Natural killer cell (primary cell): ENCODE measurements at places on chromosomes 1 and 21.

- DNase-seq = no peak
- H3K27ac ChIP-seq = no peak overlapping the region
- H3K36me3 ChIP-seq = no peaks in the 10 kb centered on the region
- no peaks in the 10 kb centered on the region for H3K27me3 ChIP-seq
- H3K4me3 ChIP-seq = no peak overlapping the region
Measured at GRCh38 chr1:200304171-200304570, 105.7 kb downstream of the ZNF281 start.

- peaks cover 23% of the 10 kb centered on the region for H3K4me1 ChIP-seq
- no peak overlapping the region for H3K4me3 ChIP-seq
- no peaks in the 10 kb centered on the region for H3K27me3 ChIP-seq
- no peak overlapping the region for H3K27ac ChIP-seq
Measured at GRCh38 chr1:51240084-51240483, 4.0 kb downstream of the RNF11 start.

DNA sequence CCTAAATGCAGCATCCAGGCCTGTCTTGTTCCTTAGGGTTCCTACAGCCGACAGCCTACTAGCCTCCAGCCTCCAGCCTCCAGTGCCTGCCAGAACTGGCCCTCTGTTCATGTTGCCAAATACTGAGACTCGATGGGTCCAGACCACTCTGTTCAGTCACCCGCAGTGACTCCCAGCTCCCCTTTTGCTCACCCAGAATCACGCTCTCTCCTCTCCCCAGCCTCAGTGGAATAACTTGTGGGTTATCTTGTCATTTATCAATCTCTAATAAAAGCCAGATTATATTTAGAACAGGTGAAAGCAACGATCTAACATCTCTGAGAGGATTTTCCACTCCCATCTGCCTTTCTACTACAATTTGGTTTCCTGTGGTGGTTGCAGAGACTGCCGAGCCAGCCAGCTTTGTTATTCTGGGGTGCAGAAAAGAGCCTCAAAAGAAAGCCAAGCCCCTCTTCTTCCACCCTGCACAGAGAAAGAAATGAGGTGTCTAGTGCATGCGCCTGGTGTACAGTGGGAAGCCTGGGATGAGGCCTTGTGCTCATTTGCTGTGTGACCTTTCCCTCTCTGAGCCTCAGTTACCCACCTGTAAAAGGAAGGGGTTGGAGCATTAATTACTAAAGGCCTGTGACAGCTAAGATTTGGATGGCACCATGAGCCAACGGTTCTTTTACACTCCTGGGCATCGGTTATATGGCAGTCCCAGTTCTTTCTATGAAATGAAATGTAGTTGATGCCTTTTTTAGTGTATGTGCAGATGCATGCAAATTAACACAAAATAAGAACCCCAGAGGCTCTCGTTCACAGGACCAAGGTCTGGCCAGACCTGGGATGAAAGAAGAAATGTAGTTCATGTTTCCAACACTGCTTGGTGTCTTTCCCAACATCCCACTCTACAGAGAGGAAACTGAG is 42.9 kb upstream of the ID3 start:
- peaks cover 47% of the 10 kb centered on the region for H3K4me1 ChIP-seq
- DNase-seq = peak; percentile 59
- H3K36me3 ChIP-seq = no peaks in the 10 kb centered on the region
- no peaks in the 10 kb centered on the region for H3K27me3 ChIP-seq
- H3K27ac ChIP-seq = no peak overlapping the region

GRCh38 chr1:155024315-155024714 is 9.3 kb downstream of the DCST2 start:
- H3K4me1 ChIP-seq = no peaks in the 10 kb centered on the region
- no peak overlapping the region for H3K27ac ChIP-seq
- no peak overlapping the region for H3K4me3 ChIP-seq
- DNase-seq = no peak

- H3K27me3 ChIP-seq = no peaks in the 10 kb centered on the region
- no peaks in the 10 kb centered on the region for H3K36me3 ChIP-seq
- DNase-seq = no peak
- no peak overlapping the region for H3K27ac ChIP-seq
Measured at GRCh38 chr1:176779992-176780328, 317.0 kb downstream of the PAPPA2 start.

DNA sequence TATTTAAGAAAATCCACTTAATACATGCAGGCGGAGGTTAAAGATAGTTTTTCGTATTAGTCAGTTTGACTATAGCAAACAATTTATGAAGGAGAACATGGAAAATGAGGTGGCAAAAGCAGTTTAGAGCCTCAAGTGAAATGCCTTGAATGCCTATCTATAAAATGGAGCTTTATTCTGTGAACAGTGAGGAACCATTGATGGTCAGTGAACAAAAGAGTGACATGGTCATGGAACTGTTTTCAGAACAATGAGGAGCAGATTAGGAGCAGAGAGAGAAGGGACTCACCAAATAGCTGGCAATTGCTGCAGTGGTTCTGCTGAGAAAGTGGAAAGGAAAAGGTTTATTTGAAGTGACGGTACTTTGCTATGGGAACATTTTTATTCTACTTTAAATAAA is 299.8 kb downstream of the DUSP10 start:
- no peaks in the 10 kb centered on the region for H3K4me1 ChIP-seq
- H3K27ac ChIP-seq = no peak overlapping the region
- no peak overlapping the region for H3K4me3 ChIP-seq
- H3K36me3 ChIP-seq = no peaks in the 10 kb centered on the region
- DNase-seq = no peak

- no peaks in the 10 kb centered on the region for H3K4me1 ChIP-seq
- no peaks in the 10 kb centered on the region for H3K36me3 ChIP-seq
- no peaks in the 10 kb centered on the region for H3K27me3 ChIP-seq
- no peak overlapping the region for H3K4me3 ChIP-seq
Measured at GRCh38 chr1:55844322-55844721, 629.2 kb upstream of the USP24 start.

GRCh38 chr1:200265881-200266280 is 144.0 kb downstream of the ZNF281 start:
- H3K27ac ChIP-seq = no peak overlapping the region
- no peak overlapping the region for H3K4me3 ChIP-seq
- no peaks in the 10 kb centered on the region for H3K27me3 ChIP-seq
- H3K36me3 ChIP-seq = no peaks in the 10 kb centered on the region

DNA sequence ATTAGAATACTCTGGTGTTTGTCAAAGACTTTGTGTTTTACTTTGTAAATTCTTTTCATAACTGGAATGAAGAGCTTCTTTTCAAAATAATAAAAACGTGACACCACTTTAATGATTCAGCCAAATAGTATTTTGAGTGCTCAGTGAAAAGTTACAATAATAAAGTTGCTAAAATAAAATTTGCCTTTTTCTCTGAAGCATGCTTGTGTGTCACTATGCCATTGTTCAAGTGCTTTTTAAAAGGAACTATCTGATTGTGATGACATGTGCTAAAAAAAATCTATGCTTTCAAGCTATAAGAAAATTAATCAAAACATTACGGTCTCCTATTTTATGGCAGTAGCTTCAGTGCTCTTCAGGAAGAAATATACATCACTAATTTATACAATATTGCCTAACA is 1290.5 kb upstream of the B3GALT2 start:
- no peaks in the 10 kb centered on the region for H3K36me3 ChIP-seq
- no peak for DNase-seq
- H3K27ac ChIP-seq = no peak overlapping the region

DNA sequence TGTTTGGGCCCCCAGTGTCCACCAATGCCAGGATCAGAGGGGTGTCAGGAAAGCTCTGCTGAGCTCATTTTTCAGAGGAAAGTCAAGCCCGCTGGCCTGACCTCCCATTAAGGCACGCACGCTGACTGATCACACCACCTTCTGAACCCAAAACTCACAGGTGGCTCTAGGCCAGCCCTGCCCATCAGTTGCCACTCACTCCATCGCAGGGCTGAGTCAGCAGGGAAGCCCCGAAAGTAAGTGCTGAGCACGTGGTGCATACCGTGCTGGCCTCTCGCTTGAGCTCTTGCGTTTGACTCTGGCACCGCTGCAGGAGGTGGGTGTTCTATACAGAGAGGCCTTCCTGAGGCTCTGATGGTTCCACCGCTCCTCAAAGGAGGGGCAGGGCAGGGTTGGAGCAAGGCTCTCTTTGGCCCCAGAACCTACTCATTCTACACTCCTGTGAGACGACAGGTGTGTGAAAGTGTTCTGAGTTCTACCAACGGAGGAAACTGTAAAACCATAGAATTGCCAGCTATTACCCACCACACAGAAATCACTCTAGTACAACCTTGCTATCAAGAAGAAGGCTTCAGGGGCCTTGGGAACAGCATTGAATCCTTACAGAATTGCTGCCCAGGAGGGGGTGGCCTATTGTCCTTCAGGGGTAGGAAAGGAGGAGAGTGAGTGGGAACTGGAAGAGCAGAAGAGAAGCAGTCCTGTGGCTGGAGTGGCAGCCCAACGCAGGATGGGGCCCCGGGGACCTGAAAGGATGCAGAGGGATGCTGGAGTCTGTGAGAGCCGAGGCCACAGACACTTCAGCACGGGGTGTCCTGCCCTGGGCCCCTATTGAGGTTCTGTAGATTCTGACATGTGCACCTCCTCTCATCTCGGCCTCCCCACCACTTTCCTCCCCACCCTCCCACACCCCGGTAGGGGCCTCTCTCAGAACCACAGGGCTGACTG is 214.7 kb upstream of the EDN2 start:
- no peak overlapping the region for H3K4me3 ChIP-seq
- H3K27ac ChIP-seq = no peak overlapping the region
- no peaks in the 10 kb centered on the region for H3K27me3 ChIP-seq
- no peaks in the 10 kb centered on the region for H3K36me3 ChIP-seq

- no peaks in the 10 kb centered on the region for H3K27me3 ChIP-seq
- no peak overlapping the region for H3K4me3 ChIP-seq
- DNase-seq = no peak
- no peaks in the 10 kb centered on the region for H3K4me1 ChIP-seq
- H3K27ac ChIP-seq = no peak overlapping the region
Measured at GRCh38 chr1:221509575-221510355, 232.1 kb downstream of the DUSP10 start.

DNA sequence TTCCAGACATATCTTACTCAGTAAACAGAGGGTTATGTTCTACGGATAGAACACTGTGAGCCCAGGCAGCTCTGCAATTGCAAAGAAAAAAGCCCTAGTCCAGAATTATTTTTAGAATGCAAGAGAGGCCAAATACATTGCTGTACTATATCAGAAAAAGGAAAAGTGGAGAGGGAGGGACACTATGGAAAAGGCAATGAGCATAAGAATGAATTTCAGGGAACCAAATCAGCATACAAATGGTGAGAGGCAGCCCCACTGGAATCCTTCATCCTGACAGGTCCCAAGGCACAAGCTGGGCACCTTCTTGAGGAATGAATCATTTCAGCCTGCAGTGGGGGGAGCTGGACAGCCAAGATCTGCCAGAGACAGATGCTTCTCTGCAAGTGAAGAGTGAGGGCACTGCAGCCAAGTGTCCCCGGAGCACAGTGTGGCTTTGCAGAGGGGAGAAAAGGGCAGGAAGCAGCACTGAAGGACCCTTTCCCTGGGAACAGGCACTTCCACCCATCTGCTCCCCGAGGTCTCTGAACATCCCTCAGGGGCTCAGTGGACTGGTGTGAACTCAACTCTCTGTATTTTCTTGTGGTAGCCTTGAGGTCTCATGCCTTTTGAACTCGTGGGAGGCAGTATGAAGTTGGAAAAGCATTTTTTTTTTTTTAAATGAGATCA is 115.6 kb downstream of the XCL2 start:
- no peak for DNase-seq
- no peaks in the 10 kb centered on the region for H3K4me1 ChIP-seq
- H3K4me3 ChIP-seq = no peak overlapping the region

GRCh38 chr1:78387871-78388270 is 102.9 kb upstream of the PTGFR start:
- no peaks in the 10 kb centered on the region for H3K4me1 ChIP-seq
- H3K4me3 ChIP-seq = no peak overlapping the region
- no peak overlapping the region for H3K27ac ChIP-seq
- no peaks in the 10 kb centered on the region for H3K27me3 ChIP-seq
- no peaks in the 10 kb centered on the region for H3K36me3 ChIP-seq

DNA sequence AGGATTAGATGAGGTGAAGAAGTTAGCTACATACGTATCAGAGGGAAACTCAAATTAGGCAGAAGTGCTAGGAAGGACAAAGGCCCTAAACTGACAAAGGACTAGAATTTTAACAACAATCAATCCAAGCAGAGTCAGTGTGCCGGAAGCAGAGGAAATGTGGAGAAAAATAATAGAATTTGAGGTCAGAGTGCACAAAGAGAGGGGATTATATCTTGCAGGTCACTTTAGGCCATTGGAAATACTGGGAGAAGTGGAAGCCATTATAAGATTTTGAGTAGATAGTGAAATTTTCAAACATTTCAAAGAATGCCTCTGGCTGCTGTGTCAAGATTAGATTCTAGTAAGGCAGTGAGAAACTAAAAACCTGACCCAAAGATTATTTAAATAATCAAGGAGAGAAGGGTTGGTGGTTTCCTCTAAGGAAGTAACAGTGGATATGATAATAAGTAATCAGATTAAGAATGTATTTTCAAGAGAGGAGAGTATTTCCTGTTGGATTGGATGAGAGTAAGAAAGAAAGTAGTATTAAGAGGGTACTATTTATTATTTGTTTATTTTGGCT is 889.2 kb upstream of the NCAM2 start:
- H3K27me3 ChIP-seq = no peaks in the 10 kb centered on the region
- H3K4me1 ChIP-seq = no peaks in the 10 kb centered on the region
- H3K36me3 ChIP-seq = no peaks in the 10 kb centered on the region
- DNase-seq = no peak
- H3K27ac ChIP-seq = no peak overlapping the region
- no peak overlapping the region for H3K4me3 ChIP-seq

- no peak for DNase-seq
- no peaks in the 10 kb centered on the region for H3K27me3 ChIP-seq
- H3K27ac ChIP-seq = no peak overlapping the region
- no peaks in the 10 kb centered on the region for H3K36me3 ChIP-seq
- H3K4me3 ChIP-seq = no peak overlapping the region
Measured at GRCh38 chr21:19565587-19565986, 1162.0 kb upstream of the TMPRSS15 start.

DNA sequence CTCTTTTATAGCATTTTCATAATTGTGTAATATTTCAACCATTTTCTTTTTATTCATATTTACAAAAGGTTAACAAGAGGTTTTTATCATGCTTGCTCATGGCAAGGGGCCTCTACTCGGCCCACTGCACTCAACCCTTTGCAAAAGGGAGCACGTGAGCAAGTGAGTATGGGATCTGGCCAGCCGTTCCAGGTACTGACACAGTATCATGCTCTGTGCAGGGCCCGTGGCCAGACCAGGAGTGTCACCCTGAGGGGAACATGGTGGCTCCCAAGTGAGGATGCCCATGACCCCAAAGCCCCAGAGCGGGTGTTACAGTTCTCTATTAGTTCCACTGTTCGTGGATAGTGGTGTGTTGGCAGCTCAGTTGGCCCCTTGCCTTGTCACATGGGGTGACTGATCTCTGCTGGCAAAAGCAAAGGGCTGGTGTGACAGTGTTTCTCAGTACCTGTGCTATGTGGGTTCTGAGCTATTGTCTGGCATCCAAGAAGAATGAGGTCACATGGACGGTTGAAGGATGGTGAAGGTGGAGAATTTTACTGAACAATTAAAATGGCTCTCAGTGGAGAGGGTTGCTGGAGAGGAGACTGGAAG is 777.2 kb upstream of the ADAMTS5 start:
- no peak overlapping the region for H3K4me3 ChIP-seq
- no peaks in the 10 kb centered on the region for H3K4me1 ChIP-seq
- H3K36me3 ChIP-seq = no peaks in the 10 kb centered on the region
- H3K27me3 ChIP-seq = no peaks in the 10 kb centered on the region
- DNase-seq = no peak

- H3K36me3 ChIP-seq = no peaks in the 10 kb centered on the region
- H3K4me3 ChIP-seq = no peak overlapping the region
- H3K27me3 ChIP-seq = no peaks in the 10 kb centered on the region
- no peak overlapping the region for H3K27ac ChIP-seq
- H3K4me1 ChIP-seq = no peaks in the 10 kb centered on the region
- no peak for DNase-seq
Measured at GRCh38 chr1:116356673-116357072, 16.4 kb upstream of the ATP1A1 start.
